ENCODE measurements at places on chromosomes 7 and 10.
A peak's percentile ranks its signal among the peaks of the same experiment; 100 is the strongest.

DNA sequence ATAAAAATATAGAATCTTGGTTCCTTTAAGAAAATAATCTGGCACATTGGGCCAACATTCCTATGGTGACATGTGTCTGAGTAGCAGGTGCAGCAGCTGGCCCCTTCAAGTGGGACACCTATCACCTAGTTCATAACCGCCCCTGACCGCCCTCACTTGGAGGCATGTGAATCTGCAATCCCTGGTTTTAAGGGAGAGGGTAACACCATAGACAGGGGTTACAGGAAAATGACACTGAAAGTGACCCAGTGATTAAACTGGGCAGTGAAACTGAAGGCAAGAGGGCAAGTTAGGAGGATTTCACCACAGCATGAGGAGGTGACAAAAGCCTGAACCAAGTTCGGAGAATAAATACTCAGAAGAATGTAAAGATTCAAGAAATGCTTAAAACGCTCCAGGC, 1.1 kb downstream of the RSU1 start:
- peak; percentile 25 for DNase-seq

DNA sequence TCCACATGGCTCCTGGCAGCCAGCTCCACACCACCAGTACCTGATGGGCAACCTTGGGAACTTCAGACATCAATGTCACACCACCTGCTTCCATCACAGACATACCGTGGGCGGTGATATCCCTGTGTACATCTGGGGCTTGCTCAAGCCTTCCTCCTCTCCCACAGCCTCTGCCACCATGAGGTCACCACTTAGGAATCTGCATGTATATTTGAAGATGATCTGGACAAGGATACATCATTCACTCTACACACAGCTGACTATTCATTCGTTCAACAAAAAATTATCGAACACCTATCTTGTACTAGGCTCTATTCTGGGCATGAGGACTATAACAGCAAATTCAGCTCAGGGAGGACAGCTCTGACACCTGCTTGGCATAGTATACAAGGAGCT, 6.8 kb downstream of the DLG5 start:
- no peak for DNase-seq

- DNase-seq: peak; percentile 31
These were observed 601 bp upstream of the AEBP1 start for GRCh38 chr7:44103566-44103922.

GRCh38 chr10:113487154-113487553, 65.7 kb upstream of the HABP2 start:
- DNase-seq: no peak

DNA sequence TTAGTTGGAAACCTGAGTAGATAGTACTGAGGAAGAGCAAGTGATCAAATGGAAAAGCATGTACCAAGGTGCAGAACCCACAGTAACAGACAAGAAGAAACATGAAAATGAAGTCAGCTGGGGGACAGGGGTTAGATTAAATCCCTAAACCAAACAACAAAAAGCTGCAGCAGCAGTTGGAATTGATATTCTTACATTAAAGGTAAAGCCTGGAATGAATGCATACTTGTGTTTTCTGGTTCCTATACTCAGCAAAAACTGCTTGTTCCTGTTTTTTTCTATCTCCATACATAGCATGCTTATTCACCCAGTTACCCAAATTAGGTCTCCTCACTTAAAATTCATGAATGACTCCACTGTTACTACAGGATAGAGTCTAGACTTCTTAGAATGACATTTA, 92.4 kb downstream of the TPST1 start:
- no peak for DNase-seq

DNA sequence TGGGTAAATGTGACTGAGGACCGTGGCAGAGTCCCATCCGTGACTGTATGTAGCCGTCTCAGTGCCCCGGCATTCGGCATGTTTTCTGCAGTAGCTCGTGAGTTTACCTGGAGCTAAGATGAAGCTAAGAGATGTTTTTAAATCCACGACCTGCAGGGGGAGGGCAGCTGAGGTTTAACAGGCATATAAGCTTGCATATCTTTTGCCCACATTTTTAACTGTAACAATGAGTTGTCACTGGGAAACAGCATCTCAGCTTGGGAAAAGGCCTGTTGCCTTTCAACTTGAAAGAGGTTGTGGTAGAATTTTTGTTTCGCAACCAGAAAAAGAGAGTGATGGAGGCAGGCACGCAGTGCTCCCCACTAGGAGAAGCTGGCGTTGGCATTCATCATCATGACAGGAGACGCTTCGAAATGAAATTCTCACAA, 77.7 kb downstream of the CELF2 start:
- no peak for DNase-seq

- DNase-seq: no peak
These were observed 32.8 kb downstream of the ADRA2A start for GRCh38 chr10:111109501-111110242.

- DNase-seq: peak; percentile 97
These were observed 1189.2 kb downstream of the TYW1 start for GRCh38 chr7:68185631-68186456.

DNA sequence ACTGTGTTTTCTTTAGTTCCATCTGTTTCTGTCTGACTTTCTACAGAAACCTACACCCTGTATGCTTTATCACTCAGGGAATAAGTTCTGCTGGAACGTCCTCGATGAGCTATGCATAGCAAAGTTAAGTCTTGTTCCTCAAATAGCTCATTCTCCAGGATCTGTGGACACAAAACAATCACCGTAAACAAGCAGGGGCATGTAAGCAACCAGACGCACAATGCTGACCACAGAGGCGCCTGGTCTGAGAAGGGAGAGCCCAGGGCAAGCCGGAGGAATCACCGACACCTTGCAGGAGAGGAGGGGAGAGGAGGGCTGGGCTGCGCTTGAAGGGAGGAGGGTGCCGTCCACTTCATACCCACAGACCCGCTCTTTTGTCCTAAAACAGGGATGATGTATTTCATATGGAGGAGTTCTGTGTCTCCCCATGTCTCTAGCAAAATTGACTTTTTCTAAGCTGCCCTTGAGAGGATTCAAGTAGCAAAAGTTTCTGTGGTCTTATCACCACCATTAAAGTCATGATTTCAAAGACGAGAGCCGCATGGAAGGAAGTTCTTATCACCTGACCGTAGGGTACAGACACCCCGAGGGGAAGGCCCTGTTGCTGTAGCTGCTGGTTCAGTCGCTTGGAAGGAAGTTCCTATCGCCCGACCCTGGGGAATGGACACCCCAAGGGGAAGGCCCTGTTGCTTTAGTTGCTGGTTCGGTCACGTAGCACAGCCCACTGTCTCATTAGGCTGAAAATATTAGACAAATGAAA, 14.3 kb downstream of the CALML3 start:
- DNase-seq: no peak

- DNase-seq: no peak
These were observed 113.3 kb downstream of the CYTH3 start for GRCh38 chr7:6159097-6159483.

DNA sequence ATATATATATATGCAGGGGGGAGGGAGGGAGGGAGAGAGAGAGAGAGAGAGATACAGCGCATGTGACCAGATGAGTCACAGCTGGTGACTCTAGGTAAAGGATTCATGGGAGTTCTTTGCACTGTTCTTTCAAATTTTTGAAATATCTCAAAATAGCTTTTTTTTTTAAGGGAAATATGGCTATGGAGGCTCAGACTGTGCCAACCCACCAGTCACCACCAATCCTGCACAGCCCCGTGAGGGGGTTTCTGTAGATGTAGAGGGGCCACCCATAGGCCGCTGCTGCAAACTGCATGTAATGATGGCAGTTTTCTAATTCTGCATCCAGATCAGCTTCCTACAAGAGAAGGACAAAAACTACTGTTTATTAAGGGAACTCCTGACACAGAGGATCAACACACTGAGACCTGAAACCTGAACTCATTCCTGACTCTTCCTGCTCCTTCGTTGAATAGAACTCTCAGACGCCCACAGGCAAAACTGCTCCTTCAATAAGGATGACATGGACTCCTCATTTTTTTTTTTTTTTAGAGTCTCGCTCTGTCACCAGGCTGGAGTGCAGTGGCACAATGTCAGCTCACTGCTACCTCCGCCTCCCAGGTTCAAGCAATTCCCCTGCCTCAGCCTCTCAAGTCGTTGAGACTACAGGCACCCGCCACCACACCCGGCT, 17.3 kb downstream of the DAGLB start:
- DNase-seq: no peak

GRCh38 chr10:22244001-22244400, 26.2 kb upstream of the EBLN1 start:
- DNase-seq: no peak

- DNase-seq: no peak
These were observed 48.4 kb downstream of the SFMBT2 start for GRCh38 chr10:7362471-7362870.

DNA sequence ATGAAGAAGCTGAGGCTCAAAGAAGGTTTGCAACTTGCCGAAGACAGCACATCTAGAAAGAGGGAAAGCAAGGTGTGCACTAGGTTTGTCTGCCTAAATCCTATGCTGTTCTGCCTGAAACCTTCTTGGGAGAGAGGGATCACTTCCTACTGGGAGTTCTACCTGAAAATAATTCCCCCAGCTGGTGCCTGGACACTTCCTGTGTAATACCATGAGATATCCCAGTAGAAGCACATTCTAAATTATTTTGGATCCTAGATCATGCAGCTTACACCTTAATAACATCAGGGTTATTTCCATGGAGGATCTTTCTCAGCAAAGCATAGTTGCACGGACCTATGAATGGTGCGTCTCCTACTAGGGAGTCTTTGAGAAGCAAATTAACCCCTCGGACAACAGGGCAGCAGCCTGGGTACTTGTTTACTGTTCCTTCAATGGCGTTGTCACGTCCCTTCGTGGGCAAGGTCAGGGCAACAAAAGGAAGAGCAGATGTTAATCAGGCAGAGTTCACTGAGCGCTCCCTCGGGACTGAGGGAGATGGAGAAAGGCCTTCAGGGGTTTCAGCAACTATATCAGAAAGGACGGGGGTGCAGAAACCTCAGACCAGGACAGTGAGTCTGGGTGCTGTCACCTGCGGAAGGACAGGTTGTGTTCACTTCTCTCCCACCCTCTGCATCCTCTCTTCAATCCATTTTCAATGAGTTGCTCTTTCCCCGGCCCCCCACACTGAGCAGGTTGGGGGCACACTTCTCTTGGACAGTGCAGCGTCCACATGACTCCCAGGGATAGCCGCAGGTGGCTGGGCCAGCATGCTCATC, 44.0 kb downstream of the OAT start:
- DNase-seq: no peak

DNA sequence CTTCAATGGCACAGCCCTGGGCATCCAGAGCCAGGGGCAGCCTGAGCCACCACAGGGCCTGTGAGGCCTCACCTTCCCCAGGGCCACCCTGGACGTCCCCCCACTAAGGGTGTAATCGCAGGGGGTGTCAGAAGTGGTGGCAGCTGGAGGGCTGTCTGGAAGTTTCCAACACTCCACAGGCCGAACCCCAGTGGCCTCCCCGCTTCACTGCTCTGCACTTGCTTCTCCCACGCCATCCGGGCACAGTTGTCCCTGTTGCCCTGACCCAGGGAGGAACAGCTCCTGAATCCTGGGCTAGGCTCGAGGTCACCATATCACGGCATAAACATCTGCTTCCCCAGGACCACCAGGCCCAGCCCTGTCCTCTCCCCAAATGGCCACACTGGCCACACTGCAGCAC, 276.6 kb downstream of the MAD1L1 start:
- DNase-seq: no peak

DNA sequence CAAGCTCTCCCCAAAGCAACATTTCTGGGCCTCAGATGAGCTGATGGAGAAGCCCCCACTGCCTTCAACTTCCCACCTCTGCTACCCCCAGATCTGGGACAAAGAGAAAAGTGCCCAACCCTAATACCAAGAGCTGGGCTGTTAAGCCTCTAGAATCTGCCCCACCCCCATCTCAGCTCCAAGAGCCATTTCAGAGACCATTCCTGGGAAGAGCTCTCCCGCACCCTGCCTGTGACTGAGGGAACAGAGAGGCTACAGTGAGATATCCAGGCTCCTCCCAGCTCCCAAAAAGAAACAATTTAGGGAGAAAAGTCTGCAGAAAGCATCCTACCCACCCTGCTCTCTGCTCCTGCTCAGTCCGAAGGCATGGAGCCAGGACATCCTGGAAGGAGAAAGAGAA, 2.5 kb upstream of the KCNH2 start:
- no peak for DNase-seq

DNA sequence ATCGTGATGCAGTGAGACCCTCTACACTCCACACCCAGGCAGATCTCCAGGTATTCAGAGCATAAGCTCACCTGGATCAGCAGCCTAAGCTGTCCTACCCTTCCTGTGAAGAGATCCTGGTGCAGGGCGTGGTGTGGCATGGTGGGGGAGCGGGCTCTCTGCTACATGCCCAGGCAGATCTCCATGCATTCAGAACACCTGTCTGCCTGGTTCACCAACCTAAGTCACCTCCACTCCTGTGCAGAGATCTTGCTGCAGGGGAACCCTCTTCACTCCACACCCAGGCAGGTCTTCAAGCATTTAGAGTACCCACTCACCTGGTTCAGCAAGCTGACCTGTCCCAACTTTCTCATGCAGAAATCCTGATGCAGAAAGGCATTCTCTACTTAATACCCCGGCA, 394.4 kb upstream of the SEMA3A start:
- no peak for DNase-seq

DNA sequence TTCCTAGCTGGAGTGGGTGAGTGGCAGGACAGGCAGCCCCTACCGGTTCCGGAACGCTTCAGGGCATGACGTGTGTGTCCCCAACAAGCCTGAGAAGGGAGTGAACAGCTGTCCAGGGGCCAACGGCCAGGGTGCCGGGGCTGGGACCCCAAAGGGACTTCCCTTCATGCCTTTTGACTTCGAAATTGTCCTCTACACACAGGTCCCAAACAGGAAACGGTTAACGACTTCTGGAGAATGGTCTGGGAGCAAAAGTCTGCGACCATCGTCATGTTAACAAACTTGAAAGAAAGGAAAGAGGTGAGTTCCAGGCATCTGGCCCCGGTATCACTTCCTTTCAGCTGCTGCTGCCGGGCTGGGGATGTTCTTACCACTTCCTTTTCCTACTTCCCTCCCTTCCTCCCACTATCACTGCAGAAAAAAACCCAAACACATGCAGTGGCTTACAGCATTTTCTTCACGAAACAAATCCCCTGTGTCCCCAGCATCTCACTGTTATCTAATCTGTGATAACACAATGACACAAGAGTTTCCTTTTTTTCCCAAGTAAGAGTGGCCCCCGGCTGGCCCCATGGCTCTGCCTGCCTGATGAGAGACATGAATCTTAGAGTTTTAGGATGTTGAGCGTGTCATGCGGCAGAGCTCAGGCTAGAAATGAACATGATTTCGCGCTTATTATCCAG, 63.2 kb downstream of the MKI67 start:
- no peak for DNase-seq

- DNase-seq: no peak
These were observed 141.1 kb downstream of the SPAG6 start for GRCh38 chr10:22486431-22486830.

DNA sequence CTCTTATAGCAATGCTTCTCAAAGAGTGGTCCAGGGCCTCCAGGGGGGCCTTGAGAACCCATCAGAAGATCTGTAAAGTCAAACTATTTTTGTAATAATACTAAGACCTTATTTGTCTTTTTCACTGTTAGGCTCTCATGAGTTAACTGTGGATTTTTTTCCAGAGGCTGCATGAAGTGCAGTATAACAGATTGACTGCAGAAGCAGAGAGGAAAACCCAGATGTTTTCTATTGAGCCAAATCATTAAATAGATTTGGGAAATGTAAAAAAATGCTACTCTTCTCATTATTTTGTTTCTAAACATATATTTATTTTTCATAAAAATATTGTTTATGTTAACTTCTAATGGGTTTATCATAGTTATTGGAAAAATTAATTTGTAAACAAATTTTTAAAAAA, 589.0 kb upstream of the LRRTM3 start:
- DNase-seq: no peak

Data from NCI-H146 (cell line).